ENCODE measurements at places on chromosomes 5 and 9. TPM values are rescaled to one million over a fixed set of nuclear protein-coding genes. Genes with fewer than 3 reads are reported as not detected.

EPB41L4B gene
- 4.7 TPM for total RNA-seq

STPG3 gene
- not detected for total RNA-seq

TGFBI gene
- 43.2 TPM for total RNA-seq

SPATA31D4 gene
- total RNA-seq: not detected

KIF24 gene
- 0.49 TPM for total RNA-seq

ENHO gene
- not detected for total RNA-seq

EGR1 gene
- total RNA-seq: 119 TPM

TMEM215 gene
- not detected for total RNA-seq

HK3 gene
- total RNA-seq: 7.4 TPM

HMGXB3 gene
- 38.3 TPM for total RNA-seq

DNA sequence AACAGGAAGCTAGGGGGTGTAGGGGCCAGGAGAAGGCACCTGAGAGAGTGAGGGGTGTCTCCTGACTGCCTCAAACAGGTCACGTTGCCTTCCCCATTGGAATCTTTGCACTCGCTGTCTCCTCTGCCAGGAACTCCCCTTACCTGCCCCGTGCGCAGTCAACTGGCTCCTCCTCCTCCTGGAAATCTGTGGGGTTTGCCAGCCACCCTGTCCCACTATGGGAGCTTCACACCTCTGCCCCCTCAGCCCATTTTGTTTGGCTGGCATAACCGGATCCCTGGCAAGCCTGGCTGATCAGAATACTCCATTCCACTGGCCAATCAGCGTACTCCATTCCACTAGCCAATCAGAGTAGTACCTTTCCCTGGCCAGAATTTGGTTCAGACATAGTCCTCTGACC lies 10.4 kb upstream of the SLC34A1 start:
- no peak for DNase-seq

DNA sequence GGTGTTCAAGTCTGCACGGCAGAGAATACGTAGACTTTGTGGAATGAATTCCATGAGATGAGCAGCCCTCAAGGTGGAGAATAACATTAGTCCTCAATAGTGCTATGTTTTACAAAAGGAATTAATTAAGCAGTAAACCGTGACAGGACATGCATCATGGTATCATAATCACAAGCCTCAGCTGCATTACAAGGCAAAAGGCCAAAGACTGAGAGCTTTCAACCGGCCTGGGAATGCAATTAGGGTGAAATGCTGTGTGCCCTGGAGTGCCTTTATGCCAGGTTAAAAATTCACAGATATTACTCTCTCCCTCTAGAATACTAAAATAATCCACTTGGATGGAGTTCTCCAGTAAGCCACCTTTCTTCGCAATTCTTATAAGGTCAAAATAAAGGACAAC lies 270.6 kb downstream of the MLLT3 start:
- no peak for DNase-seq

- DNase-seq: no peak
Measured at GRCh38 chr5:130024006-130024405, 119.7 kb downstream of the CHSY3 start.

GRCh38 chr5:38823503-38823902 lies 22.3 kb upstream of the OSMR start:
- DNase-seq: no peak

GRCh38 chr9:79224672-79225433 lies 346.9 kb upstream of the TLE4 start:
- no peak for DNase-seq

DNA sequence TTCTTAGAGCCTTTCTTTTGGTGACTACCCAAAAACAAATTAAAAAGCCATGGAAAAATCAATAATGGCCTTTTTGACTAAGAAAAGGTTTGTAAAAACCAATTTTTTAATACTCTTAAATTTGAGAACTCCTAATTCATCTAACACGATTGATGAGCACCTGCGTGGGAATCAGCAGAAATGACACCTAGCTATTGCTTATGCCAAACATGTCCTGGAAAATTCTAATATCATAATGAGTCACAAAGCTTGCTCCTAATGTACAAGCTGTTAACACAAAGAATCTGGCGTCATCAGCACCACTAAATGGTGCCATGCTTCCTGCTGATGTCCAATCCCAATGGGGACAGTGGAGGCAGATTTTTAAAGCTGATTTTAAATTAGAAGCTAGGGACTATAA lies 146.2 kb upstream of the LRRTM2 start:
- peak; percentile 40 for DNase-seq

DNA sequence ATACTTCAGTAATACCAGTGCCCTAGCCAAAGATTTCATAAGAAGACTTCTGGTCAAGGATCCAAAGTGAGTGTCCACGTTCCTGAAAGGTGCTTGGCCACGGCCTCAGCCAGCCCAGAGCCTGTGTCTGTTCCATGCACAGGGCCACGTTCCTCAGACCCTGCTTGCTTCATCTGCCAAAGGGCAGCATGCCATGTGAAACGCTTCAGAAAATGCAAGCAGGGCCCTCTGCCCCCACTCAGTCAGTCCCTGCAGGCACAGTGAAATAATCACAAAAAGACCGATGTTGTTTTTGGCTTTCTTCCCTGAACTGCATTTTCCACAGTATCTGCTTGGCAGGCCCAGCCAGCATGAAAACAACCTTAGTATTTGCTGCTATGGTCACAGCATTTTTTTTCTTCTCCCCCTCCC lies 85.5 kb upstream of the CTSL start:
- no peak for DNase-seq

- no peak for DNase-seq
Measured at GRCh38 chr9:16883586-16883985, 13.1 kb upstream of the BNC2 start.

DNA sequence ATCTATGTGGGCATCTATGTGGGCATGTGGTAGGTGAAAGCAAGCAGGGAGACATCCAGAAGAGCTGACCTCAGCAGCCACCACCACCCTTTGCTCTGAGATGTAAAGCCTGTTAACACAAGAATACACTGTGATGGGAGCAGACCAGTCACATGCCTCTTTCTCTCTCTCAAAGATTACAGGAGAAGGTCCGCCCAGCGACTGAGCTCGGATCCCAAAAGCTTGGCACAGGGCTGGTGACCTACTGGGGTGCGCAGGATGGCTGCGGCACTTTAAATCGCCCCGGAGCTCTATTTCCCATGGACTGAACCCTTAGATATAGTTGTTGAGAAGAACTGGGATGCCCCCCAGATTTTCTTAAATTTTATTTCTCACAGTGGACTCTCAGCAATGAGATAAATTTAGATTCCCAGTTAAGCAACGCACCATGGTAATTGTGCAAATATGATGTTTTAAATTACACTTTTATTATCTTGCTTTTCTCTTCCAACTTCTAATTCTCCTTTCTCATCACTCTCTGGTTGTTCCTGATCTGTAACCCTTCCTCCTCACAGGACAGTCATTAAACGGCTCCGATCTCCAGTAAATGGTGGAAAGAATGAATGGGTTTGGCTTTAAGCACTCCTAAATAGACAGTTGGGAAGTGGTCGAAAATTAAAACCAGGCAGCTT lies 37.7 kb upstream of the ICE1 start:
- DNase-seq: no peak

GRCh38 chr5:151007430-151008209 lies 12.8 kb upstream of the GPX3 start:
- DNase-seq: no peak

DNA sequence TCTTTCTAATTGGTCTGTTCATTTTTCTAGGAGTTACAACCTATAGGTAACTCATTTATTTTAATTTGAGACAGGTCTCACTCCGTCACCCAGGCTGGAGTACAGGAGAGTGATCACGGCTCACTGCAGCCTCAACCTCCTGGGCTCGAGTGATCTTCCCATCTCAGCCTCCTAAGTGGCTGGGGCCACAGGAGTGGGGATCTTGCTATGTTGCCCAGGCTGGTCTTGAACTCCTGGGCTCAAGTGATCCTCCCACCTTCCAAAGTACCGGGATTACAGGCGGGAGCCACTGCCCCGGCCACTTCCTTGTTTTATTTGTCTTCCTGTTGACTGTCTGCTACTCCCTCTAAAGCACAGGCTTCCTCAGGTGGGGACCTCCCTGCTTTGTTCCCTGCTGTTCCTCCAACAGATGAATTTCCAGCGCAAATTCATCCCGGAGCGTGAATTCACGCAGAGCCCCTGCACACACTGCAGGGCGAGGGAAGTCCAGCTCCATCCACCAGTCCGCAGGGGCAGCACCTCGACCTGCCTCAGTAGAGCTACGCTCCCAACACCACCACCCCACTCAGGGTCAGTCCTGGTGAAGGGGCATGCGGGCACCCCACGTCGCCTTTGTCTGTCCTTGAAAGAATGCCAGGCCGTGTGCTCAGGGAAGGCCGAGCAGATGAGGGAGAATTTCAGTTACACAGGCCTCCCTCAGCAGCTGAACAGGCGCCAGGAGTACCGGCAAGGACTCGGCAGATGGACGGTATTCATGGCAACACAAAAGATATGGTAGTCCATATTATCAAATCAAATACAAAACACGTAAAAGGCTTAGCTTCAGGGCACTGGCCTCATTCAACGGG lies 6.3 kb downstream of the QSOX2 start:
- no peak for DNase-seq

- DNase-seq: no peak
Measured at GRCh38 chr5:7714697-7715096, 136.2 kb downstream of the CFAP90 start.

DNA sequence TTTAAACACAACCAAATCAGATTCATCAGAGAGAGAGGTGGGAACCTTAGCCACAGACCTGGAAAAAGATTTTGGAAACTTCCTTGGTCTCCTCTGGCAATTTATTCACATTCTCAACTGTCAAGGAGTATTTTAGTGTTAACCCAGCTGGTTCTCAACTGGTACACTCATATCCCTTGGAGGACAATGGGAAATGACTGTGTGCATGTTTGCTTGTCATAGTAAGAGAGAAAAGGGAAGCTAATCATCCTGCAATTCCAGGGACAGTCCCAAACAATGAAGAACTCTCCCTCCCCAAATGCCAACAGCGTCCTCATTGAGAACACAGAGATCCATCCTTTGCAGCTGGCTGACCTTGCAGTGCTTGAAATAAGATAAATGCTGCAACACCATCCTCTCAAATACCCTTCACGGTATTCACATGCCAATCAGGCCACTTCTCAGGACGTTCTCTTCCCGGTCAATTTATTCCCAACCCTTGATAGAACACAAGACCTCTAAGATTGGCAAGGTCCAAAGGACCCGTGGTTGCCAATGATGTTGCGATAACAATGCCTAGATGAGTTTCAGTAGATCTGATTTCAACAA lies 75.5 kb downstream of the EPB41L4B start:
- DNase-seq: no peak

GRCh38 chr9:133234577-133235322 lies 25.7 kb upstream of the OBP2B start:
- DNase-seq: peak; percentile 85

GRCh38 chr5:73918791-73919221 lies 292.8 kb downstream of the ARHGEF28 start:
- DNase-seq: no peak

DNA sequence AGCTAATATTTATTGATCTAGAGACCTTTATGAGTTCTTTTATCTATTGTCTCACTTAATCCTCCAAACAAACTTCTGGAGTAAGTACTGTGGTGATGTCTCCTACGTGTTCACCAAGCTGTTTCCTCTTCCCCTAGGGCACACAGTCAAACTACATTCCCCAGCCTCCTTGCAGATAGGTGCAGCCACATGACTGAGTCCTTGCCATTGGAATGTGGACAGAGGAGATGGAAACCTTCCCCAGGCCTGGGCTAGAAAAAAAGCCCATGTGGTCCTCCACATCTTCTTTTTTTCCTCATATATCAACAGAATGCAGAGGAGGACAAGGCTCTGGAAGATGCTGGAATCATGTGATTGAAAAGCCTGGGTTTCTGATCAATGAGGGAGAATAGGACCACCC lies 88.0 kb downstream of the ANKRD55 start:
- no peak for DNase-seq

DNA sequence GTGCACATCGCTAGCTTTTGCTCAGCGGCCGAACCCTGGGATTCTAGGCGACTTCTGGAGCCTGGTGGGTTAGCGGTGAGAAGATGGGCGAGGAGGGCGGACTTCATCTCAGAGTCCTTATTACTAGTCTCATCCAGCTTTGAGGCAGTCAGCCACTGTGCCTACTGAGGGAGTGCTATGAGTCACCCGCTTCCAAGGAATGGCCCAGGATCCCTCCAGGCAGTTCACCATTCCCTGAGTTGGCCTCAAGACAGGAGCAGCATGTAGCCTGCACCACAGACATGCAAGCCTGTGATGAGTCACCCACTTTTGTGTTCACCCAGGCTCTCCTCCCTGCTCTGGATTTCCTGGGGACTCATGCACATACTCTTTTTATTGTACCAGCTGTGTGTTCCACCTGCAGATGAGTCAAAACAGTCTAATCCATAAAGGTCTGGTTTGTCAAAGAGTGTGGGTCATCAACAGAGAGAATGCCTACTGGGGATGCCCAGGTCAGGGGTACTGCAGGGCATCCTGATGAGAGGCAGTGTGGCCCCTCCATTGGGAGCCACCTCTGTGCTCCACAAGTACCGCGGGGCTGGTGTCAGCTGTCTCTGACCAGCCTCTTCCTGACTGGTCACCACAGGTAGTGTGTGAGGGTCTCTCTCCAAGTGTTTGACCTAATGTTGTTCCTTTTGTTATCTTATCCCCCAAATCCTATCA lies 20.2 kb downstream of the SLC22A5 start:
- peak; percentile 99 for DNase-seq

- no peak for DNase-seq
Measured at GRCh38 chr9:75039009-75039408, 10.9 kb upstream of the CARNMT1 start.

DNA sequence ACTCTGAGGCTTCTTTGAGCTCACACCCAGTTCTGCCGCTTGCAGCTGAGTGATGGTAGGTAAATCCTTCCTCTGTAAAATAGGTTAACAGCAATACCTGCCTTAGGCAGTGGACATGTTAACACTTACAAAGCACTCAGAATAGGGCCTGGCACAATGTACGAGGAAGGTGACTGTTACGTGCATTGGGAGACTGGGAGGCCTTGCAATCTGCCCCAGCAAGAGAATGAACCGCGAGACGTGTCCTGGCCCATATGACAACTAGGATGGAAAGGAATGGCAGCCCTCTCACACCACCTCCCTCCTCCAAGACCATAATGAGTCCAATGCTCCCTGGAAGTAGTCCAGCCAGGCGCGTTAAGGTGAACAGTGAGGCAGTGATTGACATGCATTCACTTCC lies 23.1 kb upstream of the AKNA start:
- DNase-seq: no peak

DNA sequence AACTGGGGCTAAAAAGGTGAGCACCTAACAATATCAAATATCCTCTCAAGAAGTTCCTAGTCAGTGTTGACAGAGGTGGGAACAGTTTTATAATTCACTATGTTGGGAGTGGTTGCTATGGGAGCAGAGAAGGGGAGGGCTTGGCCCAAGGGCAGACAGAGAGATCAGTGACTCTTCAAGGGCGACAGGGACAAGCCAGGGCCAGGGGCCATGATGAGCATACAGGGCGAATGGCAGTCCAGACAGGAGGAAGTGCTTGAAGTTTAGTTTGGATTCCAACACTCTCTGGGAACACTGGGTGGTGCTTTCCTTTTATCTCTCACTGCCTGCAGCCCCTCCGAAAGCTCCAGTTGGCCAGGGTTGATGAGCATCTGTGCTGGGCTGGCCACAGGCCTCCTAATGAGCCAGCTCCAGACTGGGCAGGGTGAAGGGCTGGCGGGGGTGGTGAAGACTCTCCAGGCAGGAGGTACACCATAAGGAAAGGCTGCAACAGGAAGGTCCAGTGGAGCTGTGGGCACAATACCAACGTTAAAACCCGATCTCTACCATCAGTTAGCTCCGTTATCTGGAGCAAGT lies 111.3 kb downstream of the TMEM174 start:
- DNase-seq: no peak

- DNase-seq: no peak
Measured at GRCh38 chr5:60685028-60685427, 14.9 kb downstream of the DEPDC1B start.

All from vagina (tissue), 2 donors.